ENCODE measurements at places on chromosomes 3 and 15. TPM values are rescaled to one million over a fixed set of nuclear protein-coding genes. Genes with fewer than 3 reads are reported as not detected.

- no peak for DNase-seq
Measured at GRCh38 chr3:21390856-21391255, 360.2 kb downstream of the ZNF385D start.

GRCh38 chr3:110940055-110940454, 131.6 kb upstream of the NECTIN3 start:
- DNase-seq: no peak

DNA sequence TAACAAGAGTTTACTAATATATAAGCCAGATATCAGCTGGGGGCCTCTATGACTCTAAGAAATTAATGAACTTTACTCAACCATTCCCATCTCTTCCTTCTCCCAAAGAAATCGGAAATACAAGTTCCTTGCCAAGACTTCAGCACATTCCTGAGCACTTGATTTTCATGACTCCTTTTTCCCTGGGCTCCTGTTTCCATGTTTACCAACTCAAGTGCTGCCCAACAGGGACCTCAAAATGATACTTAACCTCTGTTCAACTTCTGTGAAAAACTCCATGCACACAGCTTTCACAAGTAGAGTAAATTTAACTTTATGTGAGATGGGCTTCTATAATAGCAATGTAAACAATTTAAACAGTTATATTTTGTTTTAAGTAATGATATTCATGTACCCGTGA, 315.8 kb upstream of the CDIN1 start:
- no peak for DNase-seq

GRCh38 chr15:99628374-99629001, 62.7 kb downstream of the MEF2A start:
- no peak for DNase-seq

DNA sequence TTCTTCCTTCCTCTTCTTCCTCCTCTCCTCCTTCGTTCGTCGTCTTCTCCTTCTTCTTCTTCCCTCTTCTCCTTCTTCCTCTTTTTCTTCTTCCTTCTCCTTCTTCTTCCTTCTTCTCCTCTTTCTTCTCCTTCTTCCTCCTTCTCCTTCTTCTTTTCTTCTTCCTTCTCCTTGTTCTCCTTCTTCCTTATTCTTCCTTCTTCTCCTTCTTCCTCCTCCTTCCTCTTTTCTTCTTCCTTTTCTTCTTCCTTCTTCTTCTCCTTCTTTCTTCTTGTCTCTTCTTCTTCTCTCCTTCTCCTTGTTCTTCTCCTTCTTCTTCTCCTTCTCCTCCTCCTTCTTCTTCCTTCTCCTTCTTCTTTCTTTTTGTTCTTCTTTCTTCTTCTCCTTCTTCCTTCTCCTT, 35.3 kb downstream of the SPG21 start:
- DNase-seq: no peak

DNA sequence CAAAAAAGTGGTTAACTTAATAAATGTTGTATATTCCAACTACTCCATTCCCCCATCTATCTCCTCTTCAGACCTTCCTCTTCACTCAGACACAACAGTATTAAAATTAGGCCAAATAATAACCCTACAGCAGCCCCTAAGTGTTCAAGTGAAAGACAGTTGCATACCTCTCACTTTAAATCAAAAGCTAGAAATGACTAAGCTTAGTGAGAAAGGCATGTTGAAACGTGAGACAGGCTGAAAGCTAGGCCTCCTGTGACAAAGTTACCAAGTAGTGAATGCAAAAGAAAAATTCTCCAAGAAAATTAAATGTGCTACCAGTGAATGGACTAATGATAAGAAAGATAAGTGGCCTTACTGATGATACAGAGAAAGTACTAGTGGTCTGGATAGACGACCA, 71.7 kb downstream of the ANKRD28 start:
- no peak for DNase-seq

DNA sequence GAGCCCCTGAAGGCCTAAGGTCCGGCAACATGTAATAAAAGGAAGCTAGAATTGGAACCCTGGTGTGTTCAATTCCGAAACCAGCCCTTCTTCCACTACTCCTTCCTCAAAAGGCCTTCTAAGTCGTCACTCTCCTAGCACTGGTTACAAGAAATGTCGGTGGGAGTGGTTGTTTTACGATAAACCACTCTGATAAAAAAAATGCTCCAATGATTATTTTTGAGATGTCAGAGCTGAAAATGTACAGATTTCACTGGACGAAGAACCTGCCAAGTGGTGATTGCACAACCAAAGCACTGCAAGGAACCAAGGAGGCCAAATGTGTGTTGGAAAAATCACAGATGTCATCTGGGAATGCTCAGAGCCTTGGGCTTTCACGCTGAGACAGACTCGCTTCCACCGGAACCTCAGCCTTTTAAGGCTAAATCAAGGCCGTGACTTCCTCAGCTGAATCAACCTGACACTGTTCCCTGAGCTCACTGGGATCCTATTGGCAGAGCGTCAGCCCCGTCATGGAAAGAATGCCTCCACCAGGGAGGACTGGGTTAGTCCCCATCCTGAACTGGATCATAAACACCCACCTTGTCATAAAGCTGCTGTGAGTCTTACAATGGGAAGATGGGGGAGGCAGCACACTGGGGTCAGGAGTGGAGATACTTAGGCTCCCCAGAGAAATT, 108.1 kb upstream of the THBS1 start:
- DNase-seq: peak; percentile 84

- DNase-seq: no peak
Measured at GRCh38 chr3:60575718-60576272, 675.5 kb downstream of the FHIT start.

- DNase-seq: no peak
Measured at GRCh38 chr3:154334973-154335420, 10.7 kb upstream of the DHX36 start.

DNA sequence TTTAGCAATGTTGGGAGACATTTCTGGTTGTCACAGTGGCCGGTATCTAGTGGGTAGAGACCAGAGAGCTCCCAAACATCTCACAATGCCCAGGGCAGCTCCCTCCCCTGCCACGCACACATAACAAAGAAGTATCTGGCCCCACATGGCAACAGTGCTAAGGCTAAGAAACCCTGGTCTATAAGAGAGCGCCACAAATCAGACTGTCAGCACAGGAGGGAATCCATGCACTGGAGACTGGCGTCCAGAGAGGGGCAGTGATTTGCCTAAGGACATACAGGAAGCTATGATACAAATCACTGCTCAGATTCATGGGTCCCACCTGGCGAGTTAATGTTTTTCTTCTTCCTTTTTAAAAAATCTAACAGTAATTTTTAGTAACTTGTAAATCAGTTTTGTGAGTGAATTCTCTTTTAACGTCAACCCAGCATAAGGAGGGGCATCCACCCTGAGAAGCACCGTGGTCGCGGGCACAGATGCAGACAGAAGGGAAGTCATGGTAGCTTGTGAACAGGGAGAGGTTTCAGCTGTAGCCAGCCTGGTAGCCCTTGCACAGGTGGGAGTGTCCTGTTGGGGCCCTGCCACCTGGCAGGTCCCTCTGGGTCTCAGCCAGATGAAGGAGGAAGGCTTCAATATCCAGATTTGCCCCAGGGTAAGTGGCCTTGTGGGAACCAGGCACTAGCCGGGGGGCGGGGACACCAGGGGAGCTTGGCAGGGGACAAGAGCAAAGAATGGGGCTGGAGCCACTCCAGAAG, 8.7 kb downstream of the ISG20 start:
- peak; percentile 42 for DNase-seq

- DNase-seq: no peak
Measured at GRCh38 chr15:59924812-59925522, 79.1 kb upstream of the FOXB1 start.

GRCh38 chr15:27238209-27238608, 267.2 kb downstream of the GABRG3 start:
- DNase-seq: no peak

DNA sequence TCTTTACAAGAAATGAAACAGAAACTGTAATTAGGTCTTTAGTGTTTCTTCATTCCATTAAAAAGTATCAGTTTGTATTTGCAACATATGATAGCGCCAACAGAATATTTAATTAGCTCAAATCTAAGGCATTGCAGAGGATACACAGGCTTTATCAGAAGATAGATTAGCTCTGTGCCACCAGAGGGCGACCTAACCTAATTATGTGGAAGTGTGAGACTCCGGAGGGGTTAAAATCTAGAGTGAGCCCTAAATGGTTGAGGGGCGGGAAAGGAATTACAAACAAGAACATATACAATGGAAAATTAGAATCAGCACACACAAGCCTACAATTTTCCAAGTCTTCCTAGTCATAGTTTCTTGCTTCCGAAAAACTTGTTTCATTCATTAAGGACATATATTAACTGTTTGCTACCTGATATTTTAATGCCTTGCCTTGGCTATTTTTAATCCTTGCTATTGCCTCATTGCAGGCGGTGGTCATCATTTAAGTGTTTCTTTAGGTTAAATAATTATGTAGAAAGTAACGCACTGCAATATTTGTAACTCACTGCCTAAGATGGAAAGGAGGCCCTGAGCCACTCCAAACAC, 18.0 kb upstream of the RYR3 start:
- no peak for DNase-seq

DNA sequence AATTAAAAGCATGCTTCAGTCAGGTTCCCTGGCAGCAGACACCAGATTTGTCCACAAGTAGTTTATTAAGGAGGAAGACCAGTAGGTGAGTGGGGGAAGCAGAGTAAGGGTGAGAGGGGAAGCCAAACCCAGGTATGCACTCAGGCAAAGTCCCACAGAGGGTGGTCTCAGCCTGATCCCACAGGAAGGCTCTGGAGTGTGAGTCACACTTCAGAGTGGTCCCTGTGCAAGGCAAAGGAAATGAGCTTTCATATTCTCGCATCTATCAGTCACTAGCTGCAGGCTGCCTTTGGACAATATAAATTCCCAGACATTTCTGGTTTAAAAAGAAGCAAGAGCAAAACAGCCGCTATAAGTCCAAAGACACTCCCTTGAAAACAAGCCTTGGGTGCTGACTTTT, 78.5 kb downstream of the TRANK1 start:
- DNase-seq: no peak

- no peak for DNase-seq
Measured at GRCh38 chr3:13780432-13781176, 99.3 kb downstream of the WNT7A start.

DNA sequence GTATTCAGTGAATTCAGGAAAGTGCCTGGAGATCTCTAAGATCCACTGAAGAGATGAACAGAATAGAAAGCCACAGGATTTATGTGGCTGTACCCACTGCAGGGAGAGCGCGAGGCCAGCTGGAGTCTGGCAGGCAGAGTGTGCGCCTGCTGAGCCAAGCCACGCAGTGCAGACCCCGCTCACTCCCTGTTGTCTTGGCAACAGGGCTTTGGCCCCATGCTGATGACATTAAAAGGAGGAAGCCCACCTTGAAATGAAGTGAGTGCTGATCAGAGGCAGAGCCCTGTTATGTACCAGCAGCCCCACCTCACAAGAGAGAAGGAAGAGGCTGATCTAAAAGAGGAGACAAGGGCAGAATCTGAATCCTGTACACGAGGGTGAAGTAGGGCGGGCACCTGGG, 36.7 kb downstream of the PXYLP1 start:
- DNase-seq: no peak

- DNase-seq: no peak
Measured at GRCh38 chr15:66502491-66502890, 2.2 kb downstream of the RPL4 start.

DNA sequence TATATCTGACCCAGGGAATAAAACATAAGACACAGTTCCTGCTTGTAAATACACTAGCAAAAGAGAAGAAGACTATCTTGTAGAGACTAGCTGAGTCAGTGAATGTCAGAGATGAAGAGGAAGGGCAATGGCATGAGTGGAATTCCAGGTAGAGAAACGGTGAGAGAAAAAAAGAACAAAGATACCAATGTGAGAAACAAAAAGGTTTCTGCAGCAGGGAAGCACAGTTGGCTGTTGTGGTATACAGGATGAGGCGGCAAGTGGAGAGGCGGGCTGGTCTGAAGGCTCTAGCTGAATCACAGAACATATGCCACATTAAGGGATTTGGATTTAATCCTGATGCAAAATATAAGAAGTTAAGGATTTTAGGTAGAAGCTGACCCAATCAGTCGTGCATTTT, 17.1 kb upstream of the TASOR start:
- no peak for DNase-seq

DNA sequence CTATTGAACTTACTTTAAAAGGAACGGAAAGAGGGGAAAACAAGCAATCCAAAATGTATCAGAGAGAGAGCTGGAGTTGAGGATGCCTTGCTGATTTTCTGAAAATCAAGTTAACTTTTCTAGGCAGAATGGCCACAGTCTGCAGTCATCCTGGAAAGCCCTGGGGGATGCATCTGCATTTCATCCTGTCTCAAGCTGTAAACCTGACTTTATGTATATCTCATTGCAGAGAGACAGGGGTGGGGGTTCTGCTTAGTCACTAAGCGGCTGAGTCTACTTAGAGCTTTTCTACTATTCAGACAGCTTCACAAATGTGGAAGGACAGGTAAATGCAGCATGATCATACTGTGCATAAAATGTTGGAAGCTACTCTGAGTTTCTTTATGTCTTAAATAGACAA, 41.4 kb downstream of the MRPS25 start:
- DNase-seq: no peak

- no peak for DNase-seq
Measured at GRCh38 chr15:101169495-101170071, 82.3 kb downstream of the CHSY1 start.

DNA sequence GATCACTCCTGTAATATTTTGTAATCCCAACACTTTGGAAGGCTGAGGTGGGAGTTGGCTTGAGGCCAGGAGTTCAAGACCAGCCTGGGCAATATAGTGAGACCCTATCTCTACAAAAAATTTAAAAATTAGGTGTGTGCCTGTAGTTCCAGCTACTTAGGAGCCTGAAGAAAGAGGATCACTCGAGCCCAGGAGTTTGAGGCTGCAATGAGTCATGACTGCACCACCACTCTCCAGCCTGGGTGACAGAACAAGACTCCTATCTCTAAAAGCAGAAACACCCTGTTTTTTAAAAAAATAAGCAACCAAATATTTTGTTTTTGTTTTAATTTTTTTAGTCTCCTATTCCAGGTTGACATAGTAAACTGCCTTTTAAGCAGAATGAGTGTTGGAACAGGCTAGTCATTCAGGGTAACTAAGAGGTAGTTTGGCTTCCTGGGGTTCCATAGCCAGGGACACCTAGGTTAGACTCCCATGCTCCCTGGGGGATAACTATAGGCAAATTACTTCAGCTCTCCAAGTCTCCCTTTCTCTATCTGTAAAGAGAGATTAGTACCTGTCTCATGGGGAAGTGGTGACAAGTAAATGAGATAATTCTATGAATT, 114.6 kb upstream of the C15orf61 start:
- no peak for DNase-seq

GRCh38 chr3:76908156-76908555, 131.7 kb upstream of the ROBO2 start:
- no peak for DNase-seq

Gene CHRNB4
- total RNA-seq: 0.25 TPM

Gene TP63
- total RNA-seq: not detected

Gene ST3GAL6
- total RNA-seq: 2.8 TPM

Gene CSTA
- total RNA-seq: 1.3 TPM

Gene RHCG
- 0.89 TPM for total RNA-seq

Gene KLHL40
- not detected for total RNA-seq

Gene STRIT1
- not detected for total RNA-seq

Data from left colon (tissue), 2 donors.